GM12878 (cell line): ENCODE measurements at places on chromosomes 5 and 9. TPM values are rescaled to one million over a fixed set of nuclear protein-coding genes. Genes with fewer than 3 reads are reported as not detected.

DNA sequence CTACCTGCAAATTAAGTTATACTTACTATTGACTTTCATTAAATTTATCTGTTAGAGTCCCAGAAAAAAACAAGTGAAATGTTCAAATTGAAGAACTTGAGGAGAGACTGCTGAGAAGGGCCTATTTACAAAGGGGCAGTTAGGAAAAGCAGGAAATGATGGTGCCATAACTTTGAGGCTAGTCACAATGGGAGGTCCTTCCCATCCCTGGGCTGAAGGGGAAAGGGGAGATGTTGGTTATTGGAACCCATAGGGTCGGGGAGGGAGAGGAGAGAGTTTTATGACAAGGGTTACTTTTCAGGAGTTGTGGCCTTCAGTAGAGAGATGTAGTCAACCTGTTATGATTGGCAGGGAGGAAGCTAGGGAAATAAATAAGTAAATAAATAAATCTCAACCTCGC lies 169.1 kb downstream of the DMRT2 start:
- no peak for DNase-seq

DNA sequence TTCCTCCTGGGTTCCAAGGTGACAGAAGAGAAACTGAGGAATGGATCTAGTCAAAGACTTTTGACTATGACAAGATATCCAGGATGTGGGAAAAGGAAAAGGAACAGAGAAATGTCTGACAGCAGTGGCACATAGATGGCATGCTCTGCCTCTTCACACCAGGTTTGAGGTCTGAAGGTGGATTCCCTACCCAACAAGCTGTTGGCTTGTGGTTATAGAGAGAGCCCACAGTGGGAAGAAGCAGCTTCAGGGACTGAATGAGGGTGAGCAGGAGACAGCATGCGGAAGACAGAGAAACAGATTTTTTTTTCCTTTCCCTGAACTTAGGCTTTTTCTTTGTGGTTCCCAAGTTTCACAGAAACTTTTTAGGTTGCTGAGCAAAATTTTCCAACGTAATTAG lies 20.6 kb downstream of the IFNW1 start:
- no peak for DNase-seq

The TNPO1 gene
- total RNA-seq = 80.6 and 95.7 TPM in 2 replicates

DNA sequence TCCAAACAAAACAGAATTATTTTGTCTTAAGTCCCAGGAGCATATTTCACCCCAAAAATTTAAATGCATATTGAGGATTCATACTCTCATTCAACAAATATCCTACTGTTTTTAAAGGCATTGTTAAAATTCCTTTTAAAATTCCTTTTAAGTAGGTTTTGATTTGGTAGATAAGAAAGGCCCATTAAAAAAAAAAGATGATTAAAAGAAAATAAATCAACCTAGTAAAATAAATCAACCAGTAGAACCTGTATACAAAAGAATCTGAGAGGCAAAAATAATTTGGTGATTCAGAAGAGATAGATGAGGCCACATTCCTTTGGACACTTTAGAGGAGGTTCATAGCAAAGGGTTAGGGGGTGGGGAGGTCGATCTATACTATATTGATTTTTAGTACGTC lies 585.3 kb upstream of the TLE4 start:
- DNase-seq = no peak
